IPS-NIHi11 (cell line): ENCODE measurements at places on chromosomes 4 and X.

- DNase-seq, result no peak
Measured at GRCh38 chr4:88196523-88197185, 38.2 kb upstream of the ABCG2 start.

DNA sequence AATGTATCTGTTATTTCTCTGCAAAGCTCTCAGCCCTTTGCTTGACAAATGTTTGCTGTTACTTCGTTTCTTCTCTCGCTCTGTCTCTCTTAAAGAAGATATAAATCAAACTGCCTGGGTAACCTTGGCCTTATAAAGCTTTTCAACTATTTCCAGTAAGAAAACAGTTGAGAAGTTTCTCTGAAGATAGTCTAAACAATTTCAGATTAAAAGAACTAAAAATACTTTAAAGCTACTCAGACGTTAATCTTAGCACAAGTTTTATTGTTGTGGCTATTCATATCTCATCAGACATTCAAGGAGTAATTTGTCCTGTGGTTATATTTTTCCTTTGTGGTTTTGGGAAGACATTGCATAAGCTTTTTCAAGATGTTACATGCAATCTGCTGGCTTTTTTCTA lies 22.6 kb downstream of the HOPX start:
- DNase-seq, result no peak

- peak; percentile 67 for DNase-seq
Measured at GRCh38 chrX:1248331-1249061, 20.1 kb upstream of the CSF2RA start.

DNA sequence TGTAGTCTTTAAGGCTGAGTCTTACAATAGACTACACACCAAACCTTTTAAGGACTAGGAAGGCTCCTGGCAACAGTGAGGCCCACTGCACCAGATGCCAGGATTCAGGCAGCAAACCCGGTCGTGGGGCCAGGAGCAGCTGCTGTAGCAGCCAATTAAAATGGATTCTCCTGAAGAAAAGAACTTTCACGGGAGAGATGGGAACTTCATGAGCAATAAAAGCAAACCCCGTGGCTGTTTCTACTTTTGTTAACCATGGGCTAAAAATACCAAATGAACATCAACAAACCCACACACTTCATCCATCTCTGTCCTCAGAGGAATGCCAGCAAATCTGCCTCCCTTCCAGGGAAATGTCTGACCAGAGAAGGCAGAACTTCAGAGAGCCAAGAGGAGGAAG lies 101.4 kb downstream of the BTC start:
- DNase-seq, result no peak
